ENCODE measurements at places on chromosomes 3 and 15.

GRCh38 chr3:172461530-172462138 is 13.4 kb upstream of the GHSR start:
- DNase-seq, result no peak

- no peak for DNase-seq
Measured at GRCh38 chr3:122066331-122067213, 11.4 kb downstream of the CD86 start.

- DNase-seq, result no peak
Measured at GRCh38 chr3:107858876-107859275, 232.0 kb downstream of the CD47 start.

DNA sequence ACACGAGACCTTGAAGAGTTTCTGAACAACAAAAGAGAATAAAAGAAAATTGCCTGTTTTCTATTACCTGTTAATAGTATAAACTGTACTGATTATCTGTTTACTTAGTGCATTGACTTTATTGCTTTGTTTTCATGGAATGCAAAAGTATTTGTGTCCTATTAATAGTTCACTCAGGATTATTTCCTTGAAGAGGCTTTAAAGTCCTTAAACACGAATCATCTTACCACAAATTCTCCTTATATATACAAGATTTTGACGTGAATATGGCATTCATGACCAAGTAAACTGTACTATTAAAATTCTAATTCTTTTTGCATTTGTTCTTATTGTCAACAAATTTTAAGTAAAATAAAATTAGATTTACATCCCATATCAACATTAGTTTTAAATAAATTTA is 513.0 kb downstream of the NTRK3 start:
- no peak for DNase-seq

GRCh38 chr3:185283374-185283935 is 29.6 kb upstream of the EHHADH start:
- DNase-seq, result no peak

- no peak for DNase-seq
Measured at GRCh38 chr3:43728947-43729346, 38.2 kb downstream of the ABHD5 start.

DNA sequence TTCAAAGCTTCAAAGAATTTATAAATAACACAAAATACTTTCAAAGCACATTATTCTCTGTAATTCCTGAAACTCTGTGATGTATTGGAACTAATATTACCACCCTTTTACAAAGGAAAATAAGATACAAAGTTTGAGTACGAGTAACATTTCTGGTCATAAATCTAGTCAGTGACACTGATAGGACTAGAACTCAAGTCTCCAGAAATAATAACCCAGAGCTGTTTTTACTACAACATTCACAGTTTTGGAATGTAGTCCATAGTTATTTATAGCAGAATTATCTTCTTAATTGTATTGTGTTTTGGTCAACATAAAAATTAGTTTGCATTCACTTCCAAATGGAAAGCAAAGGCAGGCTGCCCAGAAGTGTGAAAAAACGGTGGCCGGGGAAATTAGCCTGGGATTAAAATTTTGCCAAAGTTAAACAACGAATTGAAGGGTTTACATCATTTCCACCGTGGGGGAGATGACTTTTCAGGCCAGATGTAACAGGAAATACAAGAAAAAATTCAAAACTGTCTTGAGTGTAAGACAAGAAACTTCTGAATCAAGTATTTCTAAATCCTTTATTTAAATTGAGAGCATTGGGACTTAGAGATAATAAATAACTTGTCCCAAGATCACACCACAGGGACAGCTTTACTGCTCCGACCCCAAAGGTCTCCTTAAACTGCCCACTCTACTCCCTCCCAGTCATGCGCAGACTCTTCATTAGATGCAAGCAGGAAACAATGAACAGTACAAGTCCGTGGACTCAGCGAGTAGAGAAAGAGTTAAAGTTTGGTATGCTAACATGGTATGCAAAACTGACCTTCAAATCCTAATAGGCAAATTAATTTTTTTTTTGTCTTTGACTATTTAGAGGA is 74.3 kb upstream of the VGLL4 start:
- DNase-seq, result peak; percentile 84

DNA sequence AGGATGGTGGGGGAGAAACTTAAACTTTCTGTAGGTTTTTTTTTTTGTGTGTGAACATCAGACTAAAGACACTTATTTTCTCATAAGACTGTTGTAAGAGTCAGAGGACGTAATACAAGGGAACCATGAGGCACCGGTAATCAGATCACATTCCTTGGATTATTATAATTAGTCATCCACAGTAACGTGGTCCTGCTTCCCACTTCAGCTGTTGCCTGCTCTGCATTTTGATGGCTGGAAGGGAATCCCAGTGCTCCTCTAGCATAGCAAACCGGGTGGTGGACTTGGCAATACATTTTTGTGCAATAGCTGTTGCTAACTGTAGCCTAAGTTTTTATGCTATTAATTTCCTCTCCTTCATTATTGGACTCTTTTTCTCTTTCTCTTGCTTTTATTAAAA is 294.8 kb downstream of the NR2F2 start:
- no peak for DNase-seq

- no peak for DNase-seq
Measured at GRCh38 chr15:100901296-100901695, 17.9 kb upstream of the LRRK1 start.

GRCh38 chr3:139954146-139954860 is 19.3 kb downstream of the CLSTN2 start:
- no peak for DNase-seq

- DNase-seq, result no peak
Measured at GRCh38 chr15:29480278-29480677, 210.7 kb upstream of the NSMCE3 start.

DNA sequence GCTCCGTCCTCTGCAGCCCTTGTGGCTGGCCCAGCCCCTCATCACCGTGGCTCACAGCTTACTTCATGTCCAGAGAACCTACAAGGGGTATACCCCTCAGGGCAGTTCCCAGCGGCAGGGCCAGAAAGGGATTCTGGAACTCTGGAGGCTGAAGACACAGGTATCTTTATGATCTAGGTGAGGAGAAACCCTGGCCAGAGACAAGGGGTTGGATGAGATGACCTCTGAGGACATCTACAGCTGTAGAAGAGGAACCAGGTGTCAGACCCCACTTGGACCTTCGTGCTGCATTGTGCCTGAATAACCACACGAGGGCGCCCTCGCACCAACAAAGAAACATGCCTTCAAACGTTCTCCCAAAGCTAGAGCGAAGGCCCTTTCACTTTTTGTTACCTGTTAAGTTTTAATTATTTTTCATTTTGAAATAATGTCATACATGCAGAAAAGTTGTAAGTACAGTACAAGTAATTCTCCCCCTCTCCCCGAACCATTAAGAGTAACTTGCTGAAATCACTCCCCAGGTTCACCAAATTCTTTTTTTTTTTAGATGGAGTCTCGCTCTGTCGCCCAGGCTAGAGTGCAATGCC is 118.7 kb upstream of the SMAD3 start:
- DNase-seq, result peak; percentile 63

GRCh38 chr3:50192689-50193141 is 1.3 kb downstream of the GNAT1 start:
- peak; percentile 74 for DNase-seq

- no peak for DNase-seq
Measured at GRCh38 chr3:53035825-53036619, 9.9 kb downstream of the SFMBT1 start.

DNA sequence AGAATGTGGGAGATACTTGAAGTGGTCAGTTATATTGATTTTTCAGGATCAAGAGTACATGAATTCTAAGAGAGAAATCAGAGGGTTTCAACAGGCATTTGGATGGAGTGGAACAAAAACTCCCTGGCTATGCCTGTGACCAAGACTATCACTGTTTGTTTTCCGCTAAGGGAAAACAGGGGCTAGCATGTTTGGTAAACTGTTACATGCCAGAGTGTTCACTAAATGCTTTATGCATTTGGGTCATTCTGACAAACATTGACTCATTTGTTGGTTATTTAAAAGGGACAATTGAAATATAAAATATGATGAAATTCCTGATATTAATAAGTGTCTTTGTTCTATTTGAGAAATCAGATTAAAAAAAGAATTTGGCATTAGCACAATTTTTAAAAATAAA is 603.9 kb upstream of the KCNMB2 start:
- DNase-seq, result no peak

DNA sequence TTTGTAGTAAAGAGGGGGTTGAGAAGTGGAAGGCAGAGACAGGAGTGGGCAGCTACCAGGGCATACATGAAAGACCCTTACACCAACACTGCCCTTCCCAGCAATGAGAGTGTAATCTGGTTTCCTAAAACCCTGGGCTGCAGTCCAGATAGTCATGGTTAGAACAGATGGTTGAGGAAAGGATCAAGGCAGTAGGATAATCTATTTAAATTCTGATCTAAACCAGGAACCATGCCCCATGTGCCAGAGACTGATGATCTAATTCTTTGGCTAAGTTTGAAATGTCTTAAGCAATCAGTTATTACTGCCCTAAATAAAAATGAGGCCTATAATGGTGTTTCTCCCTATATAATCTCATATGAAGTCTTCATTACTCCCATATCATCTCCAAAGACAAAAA is 59.6 kb downstream of the PRTG start:
- no peak for DNase-seq

DNA sequence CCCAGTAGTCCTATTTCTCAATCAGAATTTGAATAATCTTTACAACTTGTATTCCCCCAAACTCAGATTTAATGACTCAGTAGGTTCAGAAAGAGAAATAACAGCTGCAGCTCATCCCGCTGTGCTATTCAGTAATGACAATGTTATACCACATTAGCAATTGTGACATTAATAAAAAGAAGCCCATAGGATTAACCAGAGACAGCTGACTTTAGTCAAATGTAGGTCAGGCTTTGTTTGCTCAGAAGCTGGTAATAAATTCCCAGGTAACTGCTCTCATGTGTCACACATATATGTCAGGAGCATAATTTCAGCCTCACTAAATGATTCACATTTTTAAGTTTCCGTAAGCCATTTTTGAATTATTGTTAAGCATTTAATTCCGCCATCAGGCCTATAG is 222.0 kb upstream of the UBE2E2 start:
- no peak for DNase-seq

DNA sequence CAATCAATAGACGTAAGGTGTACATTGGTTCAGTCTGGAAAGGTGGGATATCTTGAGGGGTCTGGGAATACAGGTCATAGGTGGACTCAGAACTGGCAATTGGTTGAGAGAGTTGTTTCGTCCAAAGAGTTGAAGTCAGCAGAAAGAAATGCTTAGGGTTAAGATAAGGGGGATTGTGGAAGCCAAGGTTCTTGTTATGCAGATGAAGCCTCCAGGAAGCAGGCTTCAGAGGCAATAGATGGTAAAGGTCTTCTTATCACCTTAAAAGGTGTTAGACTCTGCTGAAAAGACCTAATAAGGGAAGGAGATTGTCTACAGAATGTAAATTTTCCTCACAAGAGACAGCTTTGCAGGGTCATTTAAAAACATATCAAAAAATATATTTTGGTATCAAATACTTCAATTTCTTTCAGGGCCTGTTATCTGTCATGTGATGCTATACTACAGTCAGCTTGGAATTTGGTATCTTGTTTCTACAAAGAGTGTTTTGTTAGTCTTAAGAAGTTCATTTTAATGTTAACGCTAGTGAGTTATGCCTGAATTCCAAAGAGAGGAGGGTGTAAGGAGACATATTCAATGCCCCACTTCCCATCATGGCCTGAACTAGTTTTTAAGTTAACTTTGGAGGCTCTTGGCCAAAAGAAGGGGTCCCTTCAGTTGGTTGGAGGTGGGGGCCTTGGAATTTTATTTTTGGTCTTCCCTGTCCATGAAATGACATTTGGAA is 378.2 kb upstream of the ROBO2 start:
- DNase-seq, result no peak

GRCh38 chr15:72907733-72908132 is 124.2 kb upstream of the ADPGK start:
- peak; percentile 29 for DNase-seq

DNA sequence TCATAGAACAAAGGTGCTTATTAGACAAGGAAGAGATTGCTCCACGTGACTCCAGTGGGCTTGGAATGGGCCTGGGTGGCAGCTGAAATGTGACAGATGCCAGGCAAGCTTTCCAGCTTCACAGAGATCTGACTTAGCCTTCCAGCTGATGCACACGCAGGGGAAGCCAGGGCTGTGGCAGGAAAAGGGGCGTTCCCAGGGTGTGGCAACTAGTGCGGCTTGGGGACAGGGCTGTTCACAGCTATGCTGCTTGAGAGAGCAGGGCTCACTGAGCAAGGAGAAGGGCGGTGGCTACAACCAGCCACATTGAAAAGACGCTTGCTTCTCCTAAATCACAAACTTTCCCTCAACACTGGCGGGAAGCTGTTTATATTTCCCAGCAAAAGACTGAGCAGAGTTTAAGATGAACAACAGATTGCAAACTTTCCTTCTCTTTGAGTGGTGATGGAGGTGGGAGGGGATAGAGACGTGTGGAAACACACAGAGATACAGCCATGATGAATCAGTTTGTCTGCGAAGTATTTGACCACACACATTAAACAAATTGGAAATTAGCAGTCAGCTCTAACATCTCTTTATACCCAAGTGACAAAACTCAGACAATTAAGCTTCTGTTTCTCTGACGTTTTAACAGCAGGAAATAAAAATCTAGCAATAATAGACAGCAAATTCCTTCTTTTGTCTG is 127.5 kb downstream of the BDH1 start:
- DNase-seq, result no peak

DNA sequence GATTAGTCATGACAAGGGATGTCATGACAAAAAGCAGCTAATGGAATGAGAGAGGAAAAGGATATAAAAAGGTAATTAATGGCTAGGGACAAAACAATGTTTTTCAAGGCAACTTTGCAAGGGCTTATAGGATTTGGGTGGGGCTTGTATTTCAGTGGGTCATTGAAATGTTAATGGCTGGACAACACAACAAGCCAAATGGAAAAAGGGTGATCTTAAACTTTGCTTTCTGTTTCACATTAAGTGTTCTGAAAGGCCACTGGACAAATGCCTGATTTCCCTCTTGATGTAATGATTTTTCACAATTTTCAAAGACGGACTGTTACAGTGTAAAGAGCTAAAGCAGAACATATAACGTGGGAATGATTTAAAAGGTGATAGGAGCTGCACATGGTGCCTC is 345.0 kb downstream of the TUSC7 start:
- no peak for DNase-seq

DNA sequence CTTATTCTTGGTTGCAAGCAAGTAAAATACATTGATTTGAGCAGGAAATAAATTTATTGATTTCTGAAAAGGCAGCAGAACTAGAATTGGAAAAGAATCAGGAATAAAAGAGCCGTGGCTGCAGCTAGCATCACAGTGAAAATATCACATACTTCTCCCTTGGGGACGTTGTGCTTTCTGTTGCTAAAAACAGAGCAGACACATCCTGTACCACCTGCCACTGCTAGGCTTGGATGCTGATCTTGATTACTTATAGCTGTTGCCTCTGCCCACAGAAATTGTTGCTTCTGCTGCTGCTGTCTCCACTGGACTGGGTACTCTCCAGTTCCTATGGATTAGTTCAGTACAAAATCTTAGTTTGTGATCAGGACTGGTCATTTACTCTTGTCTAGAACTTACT is 283.8 kb downstream of the C3orf38 start:
- no peak for DNase-seq

All from renal cortex interstitium (tissue), 15 donors.